CD4-positive, alpha-beta memory T cell (primary cell): ENCODE measurements at places on chromosomes 2 and 18. TPM values are rescaled to one million over a fixed set of nuclear protein-coding genes. Genes with fewer than 3 reads are reported as not detected.

The EPAS1 gene
- 2.3 TPM for total RNA-seq

DNA sequence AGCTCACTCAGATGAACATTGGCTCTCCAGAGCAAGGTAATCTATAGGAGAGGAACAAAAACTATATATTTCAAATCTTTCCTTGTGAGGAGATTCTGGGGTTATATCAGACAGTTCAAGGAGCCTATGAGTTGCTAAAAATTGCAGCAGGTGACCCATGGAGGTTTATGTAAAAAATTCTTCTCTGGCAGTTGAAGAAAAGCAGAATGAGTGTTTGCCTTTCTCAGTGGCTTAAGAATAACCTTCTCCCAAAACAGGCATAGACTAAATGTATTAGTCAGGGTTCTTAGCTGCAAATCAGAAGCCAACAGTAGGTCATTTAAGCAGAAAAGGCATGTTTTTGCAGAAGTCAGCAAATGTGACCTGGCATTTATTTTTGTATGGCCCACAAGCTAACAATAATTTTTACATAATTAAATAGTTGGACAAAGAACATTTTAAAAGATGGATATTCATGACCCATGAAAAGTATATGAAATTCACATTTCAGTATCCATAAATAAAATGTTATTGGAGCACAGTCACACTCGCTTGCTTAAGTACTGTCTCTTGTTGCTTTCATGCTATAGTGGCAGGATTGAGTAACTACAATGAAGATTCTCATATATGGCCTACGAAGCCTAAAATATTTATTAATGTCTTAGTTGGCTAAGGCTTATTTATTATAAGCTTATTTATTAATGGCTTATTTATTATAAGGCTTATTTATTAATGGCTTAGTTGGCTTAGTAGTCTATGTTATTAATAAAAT lies 93.4 kb upstream of the TLK1 start:
- peaks cover 12% of the 10 kb centered on the region for H3K4me1 ChIP-seq
- H3K4me3 ChIP-seq: no peak overlapping the region
- H3K27ac ChIP-seq: no peak overlapping the region
- no peaks in the 10 kb centered on the region for H3K36me3 ChIP-seq
- no peak for DNase-seq

- no peak for DNase-seq
- H3K27me3 ChIP-seq: no peaks in the 10 kb centered on the region
- H3K4me3 ChIP-seq: no peak overlapping the region
- no peaks in the 10 kb centered on the region for H3K36me3 ChIP-seq
- H3K27ac ChIP-seq: no peak overlapping the region
Observed at GRCh38 chr2:26670171-26670570, 22.4 kb upstream of the KCNK3 start.

- no peak overlapping the region for H3K27ac ChIP-seq
- no peak overlapping the region for H3K4me3 ChIP-seq
- no peaks in the 10 kb centered on the region for H3K4me1 ChIP-seq
- DNase-seq: no peak
Observed at GRCh38 chr2:190333928-190334327, 9.5 kb upstream of the INPP1 start.

GRCh38 chr2:168819829-168820489 lies 17.5 kb downstream of the NOSTRIN start:
- no peak overlapping the region for H3K27ac ChIP-seq
- no peaks in the 10 kb centered on the region for H3K4me1 ChIP-seq
- no peaks in the 10 kb centered on the region for H3K36me3 ChIP-seq
- H3K27me3 ChIP-seq: no peaks in the 10 kb centered on the region
- DNase-seq: no peak
- no peak overlapping the region for H3K4me3 ChIP-seq

DNA sequence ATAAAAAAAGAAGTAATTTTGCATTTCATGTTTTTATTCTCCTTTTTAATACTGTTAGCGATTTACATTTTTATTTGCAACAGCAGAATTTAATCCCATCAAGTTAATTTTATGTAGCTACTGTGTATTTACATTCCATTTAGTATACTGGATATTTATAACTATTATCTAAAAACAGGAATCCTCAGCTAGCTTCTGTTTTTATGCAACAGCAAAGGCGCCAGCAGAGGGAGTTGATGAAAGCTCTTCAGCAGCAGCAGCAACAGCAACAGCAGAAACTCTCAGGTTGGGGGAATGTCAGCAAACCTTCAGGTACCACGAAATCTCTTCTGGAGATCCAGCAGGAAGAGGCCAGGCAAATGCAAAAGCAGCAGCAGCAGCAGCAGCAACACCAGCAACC lies 26.2 kb upstream of the SNORC start:
- H3K4me3 ChIP-seq: no peak overlapping the region
- H3K27ac ChIP-seq: no peak overlapping the region
- H3K27me3 ChIP-seq: no peaks in the 10 kb centered on the region

The CCDC74A gene
- total RNA-seq: not detected

The DSC2 gene
- total RNA-seq: not detected

The PHOSPHO2 gene
- 7.2 TPM for total RNA-seq

The TMEM185B gene
- 20.8 TPM for total RNA-seq

DNA sequence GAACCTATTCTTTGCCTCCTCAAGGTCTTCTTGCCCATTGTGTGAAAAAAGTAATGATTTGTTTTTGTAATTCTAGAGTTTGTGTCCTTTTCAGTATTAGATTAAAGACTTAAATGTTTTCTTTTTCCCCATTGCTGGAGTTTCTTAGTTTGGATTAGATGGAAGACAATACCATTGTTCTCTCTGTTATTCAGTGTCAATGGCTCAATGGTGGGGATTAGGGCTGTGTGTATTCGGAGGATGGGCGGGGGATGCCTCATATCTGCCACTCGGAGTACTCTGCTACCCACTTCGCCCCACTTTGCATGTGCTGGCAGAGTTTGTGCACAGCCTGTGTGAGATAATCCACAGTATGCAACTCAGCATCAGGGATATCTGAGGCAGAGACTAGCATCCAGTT lies 90.1 kb downstream of the KLHL29 start:
- H3K27ac ChIP-seq: no peak overlapping the region
- H3K4me3 ChIP-seq: no peak overlapping the region
- H3K27me3 ChIP-seq: no peaks in the 10 kb centered on the region
- H3K4me1 ChIP-seq: no peaks in the 10 kb centered on the region
- H3K36me3 ChIP-seq: no peaks in the 10 kb centered on the region

The RGPD3 gene
- total RNA-seq: 0.47 TPM

The ASB18 gene
- not detected for total RNA-seq

The TUBA4B gene
- total RNA-seq: not detected

The ACKR3 gene
- total RNA-seq: 4.2 TPM

DNA sequence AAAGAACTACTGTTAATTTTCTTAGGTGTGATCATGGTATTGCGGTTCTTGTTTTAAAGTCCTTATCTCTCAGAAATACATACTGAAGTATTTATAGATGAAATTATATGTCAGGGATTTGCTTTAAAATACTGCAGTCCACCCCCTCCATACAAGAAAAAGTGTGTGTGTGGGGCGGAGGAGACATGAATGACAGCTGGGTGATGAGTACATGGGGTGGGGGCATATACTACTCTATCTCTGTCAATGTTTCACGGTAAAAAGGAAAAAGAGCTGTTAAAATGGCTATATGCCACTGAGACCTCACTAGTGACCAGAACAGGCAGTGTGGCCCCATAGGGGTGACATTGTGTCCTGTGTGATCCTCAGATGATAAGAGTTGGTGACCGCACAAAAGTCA lies 54.1 kb downstream of the SPRED2 start:
- no peak overlapping the region for H3K27ac ChIP-seq
- no peaks in the 10 kb centered on the region for H3K36me3 ChIP-seq
- H3K4me3 ChIP-seq: no peak overlapping the region
- DNase-seq: no peak
- peaks cover 27% of the 10 kb centered on the region for H3K4me1 ChIP-seq

The ANXA4 gene
- total RNA-seq: 24.2 TPM

The ALLC gene
- total RNA-seq: not detected

The MORN2 gene
- 0.49 TPM for total RNA-seq

DNA sequence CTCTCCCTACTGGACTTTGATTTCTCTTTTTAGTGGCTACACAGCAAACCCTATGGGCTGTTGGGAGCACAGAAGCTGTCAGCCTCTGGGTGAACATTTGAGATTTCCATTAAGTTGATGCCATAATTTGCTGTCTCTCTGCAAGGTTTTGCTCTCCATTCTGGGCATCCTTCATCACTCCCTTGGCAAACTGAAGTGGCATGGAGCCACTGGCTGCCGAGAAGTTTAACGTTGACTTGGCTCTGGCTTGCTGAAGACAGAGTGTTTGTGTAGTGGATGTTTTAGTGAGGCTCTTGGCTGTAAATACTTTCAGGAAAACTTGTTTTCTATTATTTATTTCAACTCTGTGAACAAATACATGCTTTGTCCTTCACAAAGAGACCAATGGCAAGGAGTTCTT lies 91.5 kb downstream of the ALK start:
- H3K4me3 ChIP-seq: no peak overlapping the region
- no peak for DNase-seq
- H3K36me3 ChIP-seq: no peaks in the 10 kb centered on the region
- no peak overlapping the region for H3K27ac ChIP-seq
- no peaks in the 10 kb centered on the region for H3K27me3 ChIP-seq

The ZNF2 gene
- total RNA-seq: 8.3 TPM

GRCh38 chr2:157792335-157793052 lies 83.6 kb downstream of the ACVR1 start:
- H3K27ac ChIP-seq: no peak overlapping the region
- H3K27me3 ChIP-seq: no peaks in the 10 kb centered on the region
- no peak overlapping the region for H3K4me3 ChIP-seq
- DNase-seq: no peak
- peaks cover 16% of the 10 kb centered on the region for H3K4me1 ChIP-seq

GRCh38 chr2:55357927-55358326 lies 61.7 kb downstream of the CCDC88A start:
- H3K4me3 ChIP-seq: no peak overlapping the region
- no peaks in the 10 kb centered on the region for H3K36me3 ChIP-seq
- H3K4me1 ChIP-seq: no peaks in the 10 kb centered on the region
- DNase-seq: no peak

DNA sequence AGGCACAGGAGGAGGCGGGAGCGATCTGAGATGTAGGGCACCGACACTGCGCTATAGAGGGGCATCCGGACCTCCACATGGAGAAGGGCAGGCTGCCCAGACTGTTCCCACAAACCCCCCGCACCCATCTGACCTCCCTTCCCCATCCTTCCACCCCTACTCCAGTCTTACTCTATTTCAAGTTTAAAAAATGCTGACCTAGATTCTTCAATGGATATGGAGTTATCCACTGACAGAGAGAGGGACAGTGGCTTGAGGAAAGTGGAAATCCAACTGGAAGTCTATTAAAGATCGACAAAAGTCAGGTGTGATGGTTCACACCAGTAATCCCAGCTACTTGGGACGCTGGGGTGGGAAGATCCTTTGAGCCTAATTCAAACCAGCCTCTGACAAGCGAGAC lies 5.1 kb upstream of the DGUOK start:
- no peaks in the 10 kb centered on the region for H3K36me3 ChIP-seq
- H3K4me3 ChIP-seq: no peak overlapping the region
- no peak for DNase-seq
- H3K27ac ChIP-seq: no peak overlapping the region
- peaks cover 7% of the 10 kb centered on the region for H3K4me1 ChIP-seq

DNA sequence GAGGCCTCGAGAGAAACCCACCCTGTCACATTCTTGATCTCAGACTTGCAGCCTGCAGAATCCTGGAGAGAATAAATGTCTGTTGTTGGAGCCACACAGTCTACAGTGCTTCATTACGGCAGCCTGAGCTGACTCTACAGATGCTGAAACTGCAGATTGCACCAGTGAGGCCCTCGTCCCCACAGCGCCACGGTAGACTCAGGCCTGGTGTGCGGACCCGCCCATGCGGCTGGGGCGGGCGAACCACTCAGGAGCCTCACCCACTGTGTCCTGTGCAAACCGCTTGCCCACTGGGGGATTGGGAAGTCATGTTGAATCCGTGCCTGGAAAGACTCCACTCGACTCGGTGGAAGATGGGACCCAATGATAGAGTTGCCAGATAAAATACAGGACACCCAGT lies 125.2 kb upstream of the COPS8 start:
- no peak for DNase-seq
- no peaks in the 10 kb centered on the region for H3K27me3 ChIP-seq
- H3K4me3 ChIP-seq: no peak overlapping the region
- H3K27ac ChIP-seq: no peak overlapping the region
- H3K36me3 ChIP-seq: no peaks in the 10 kb centered on the region

DNA sequence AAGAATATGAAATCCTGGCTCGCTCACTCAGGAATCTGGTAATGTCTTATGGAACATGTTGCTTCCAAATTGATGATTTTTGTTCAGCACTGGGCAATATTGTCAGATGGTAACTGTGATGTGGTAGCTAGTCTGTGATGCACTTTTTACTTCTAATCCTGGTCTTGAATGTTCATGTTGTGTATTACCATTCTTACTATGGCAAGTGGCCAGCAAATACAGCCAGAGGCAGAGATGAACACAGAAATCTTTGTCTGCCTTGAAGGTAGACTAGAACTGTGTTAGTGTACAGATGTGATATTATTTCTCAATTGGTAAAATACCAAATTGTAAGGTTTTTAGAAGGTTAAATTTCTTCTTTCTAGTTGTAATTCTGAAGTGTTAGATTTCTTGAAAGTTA lies 83.3 kb downstream of the UBE2E3 start:
- no peak overlapping the region for H3K27ac ChIP-seq
- no peaks in the 10 kb centered on the region for H3K27me3 ChIP-seq
- no peaks in the 10 kb centered on the region for H3K4me1 ChIP-seq
- DNase-seq: no peak

GRCh38 chr2:185145316-185146121 lies 547.2 kb downstream of the ZNF804A start:
- H3K27me3 ChIP-seq: no peaks in the 10 kb centered on the region
- DNase-seq: no peak
- no peaks in the 10 kb centered on the region for H3K36me3 ChIP-seq
- H3K4me3 ChIP-seq: no peak overlapping the region
- no peak overlapping the region for H3K27ac ChIP-seq

The SERPINB12 gene
- total RNA-seq: not detected

The IL18RAP gene
- 6.5 TPM for total RNA-seq

DNA sequence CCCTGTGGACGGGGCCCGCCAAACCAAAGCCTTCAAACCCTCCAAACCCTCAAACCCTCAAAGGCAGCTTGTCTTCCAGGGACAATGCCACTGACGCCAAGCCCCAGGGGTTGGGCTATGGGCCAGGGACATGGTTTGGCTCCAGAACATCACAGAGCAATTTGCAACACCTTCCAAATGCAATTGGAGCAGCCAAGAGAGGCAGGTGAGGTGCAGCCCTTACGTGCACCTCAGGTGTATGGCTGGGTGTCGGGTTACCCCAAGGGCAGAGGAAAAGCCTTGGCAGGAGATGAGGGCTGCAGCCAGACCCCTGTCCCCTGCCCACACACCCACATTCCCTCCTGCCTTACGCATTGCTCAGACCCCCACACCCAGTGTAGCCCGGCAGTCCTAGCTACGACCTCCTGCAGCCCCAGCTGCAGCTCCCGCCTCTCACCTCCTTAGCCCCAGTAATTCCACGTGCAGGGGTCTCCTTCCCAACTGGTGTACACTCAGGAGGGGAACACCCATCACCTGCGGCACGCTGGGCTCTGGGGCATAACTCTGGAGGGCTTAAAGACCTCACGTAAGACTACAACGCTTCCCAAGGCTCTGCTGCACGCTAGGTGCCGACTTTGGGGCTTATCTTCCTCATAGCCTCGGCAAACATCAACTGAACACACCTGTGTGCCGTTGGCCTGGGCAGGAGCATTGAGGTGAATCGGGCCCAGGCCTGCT lies 88.7 kb downstream of the TFCP2L1 start:
- DNase-seq: no peak
- no peaks in the 10 kb centered on the region for H3K36me3 ChIP-seq
- no peaks in the 10 kb centered on the region for H3K27me3 ChIP-seq
- no peaks in the 10 kb centered on the region for H3K4me1 ChIP-seq
- H3K27ac ChIP-seq: no peak overlapping the region

The NYAP2 gene
- total RNA-seq: not detected
